ENCODE measurements at places on chromosomes 1 and 21.

DNA sequence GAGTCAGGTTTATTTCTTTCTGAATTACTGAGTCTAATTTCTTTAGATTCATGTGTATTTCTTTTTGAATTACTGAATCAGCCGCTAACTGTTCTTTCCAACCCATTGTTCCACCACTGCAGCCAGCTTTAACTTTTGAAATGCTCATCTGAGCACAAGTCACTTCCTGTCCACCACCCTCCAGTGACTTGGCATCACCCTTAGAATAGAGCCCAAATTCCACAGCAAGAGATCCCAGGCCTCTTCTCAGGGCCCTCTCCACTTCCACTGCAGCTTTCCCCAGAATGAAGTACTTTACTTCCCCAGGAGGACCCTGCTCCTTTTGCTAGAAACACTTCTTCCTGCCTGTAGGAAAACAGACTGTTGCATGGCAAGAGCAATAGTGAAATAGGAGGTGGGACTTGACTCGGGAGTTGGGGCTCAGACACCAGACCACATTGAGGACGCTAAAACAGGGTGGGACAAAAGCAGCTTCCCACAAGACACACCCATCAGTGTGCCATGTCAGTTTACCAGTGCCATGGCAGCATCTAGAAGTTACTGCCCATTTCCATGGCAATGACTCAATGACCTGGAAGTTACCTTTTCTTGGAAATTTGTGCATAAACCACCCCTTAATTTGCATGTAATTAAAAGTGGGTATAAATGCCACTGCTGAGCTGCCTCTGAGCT lies 56.5 kb upstream of the ADAR start:
- DNase-seq: no peak

GRCh38 chr1:228169345-228169744 lies 3.7 kb downstream of the IBA57 start:
- no peak for DNase-seq

DNA sequence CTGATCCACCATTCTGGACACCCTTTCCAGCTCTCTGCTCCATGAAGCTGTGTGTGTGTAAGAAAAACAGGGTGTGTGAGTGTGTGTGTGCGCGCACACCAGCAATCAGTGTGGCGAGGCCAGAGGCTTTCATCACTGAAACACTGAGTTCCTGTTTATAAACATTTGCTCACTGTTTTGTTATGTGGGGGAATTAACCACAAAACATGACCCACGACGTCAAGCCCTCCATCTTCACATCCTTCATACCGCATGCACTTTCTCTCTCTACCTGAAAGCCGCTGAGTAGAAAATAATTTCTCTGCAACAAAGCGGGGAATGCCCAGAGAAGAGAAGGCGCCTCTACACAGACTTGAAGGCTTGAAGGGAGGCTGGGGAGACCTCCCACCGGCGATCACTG lies 148.9 kb upstream of the IRF2BP2 start:
- peak; percentile 68 for DNase-seq

DNA sequence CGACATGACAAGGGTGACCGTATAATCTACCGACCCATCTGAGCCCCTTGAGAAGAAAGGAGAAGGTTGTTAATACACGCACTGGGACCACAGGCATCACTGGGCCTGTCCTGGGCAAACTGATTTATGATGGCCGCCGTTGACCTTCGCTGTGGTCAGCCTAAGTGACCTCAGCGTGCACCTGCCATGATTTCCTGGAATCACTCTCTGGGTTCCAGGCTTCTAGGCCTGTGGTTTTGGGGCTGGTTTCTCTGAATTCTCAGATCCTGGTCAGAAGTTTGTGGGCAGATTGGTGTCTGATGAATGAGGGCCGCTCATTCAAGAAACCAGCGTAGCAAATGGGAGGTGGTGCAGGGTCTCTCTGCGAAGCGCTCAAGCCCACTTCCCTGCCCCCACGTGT lies 64.0 kb downstream of the SIK1 start:
- DNase-seq: peak; percentile 41
